ENCODE measurements at places on chromosomes 13 and 19. TPM values are rescaled to one million over a fixed set of nuclear protein-coding genes. Genes with fewer than 3 reads are reported as not detected.

DNA sequence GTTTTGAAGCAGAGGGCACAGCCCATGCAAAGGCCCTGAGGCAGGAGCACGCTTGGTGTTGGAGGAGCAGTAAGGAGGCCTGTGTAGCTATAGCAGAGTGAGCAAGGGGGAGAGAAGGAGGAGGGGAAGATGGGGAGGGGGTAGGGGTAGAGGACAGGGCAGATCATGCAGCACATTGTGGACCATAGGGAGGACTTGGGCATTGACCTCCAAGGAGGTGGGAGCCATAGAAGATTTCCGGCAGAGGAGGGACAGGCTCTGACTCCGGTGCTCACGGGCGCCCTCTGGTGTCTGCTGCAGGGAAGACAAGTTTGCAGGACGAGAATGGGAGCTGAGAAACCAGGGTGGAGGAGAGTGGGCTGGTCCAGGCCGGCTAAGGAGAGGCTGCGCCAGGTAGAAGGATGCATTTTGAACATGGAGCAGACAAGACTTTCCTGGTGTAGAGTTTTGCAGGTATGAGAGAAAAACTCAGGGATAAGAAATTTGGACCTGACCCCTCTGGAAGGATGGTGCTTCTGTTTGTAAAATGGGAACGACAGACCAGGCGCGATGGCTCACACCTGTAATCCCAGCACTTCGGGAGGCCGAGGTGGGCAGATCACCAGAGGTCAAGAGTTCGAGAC is 13.7 kb upstream of the CREB3L3 start:
- DNase-seq = peak; percentile 81

Gene DAND5
- not detected for total RNA-seq

GRCh38 chr19:48969276-48970138 is 4.4 kb downstream of the FTL start:
- no peak for DNase-seq

GRCh38 chr13:29537736-29538651 is 57.5 kb downstream of the SLC7A1 start:
- no peak for DNase-seq

DNA sequence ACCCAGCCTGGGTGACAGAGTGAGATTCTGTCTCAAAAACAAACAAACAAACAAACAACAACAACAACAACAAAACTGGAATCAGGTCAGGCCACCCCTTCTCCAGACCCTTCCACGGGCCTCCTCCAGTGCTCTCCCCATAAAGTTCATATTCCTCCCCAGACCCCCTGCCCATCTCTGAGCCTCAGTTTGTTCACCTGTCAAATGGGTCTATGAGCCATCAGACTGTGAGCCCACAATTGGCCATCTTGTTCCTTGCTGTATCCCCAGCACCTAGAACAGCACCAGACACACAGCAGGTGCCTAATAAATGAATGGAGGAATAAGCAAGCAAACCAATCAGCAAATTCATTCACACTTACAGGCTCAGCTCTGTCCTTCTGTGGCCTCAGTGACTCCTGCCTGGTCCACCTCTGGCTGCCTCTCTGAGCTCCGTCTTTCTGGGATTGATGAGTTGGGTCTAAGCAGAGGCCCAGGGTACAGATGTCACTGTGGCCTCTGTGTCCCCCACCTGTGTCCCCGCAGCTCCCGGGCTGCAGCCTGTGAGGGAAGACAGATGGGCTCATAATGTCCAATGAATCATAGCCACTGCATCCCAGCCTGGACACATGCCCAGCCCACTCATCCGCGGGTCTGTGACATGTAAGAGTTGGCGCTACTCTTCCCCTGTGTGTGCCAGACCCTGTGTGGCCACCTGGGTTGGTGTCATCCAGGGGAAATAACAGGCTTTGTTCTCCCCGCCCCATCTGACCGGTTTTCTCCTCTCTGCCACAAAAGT is 19.6 kb upstream of the PTPRS start:
- no peak for DNase-seq
